ENCODE measurements at places on chromosomes 12 and 14.
A peak's percentile ranks its signal among the peaks of the same experiment; 100 is the strongest.

- no peak for DNase-seq
Measured at GRCh38 chr12:67508830-67509229, 139.7 kb upstream of the DYRK2 start.

DNA sequence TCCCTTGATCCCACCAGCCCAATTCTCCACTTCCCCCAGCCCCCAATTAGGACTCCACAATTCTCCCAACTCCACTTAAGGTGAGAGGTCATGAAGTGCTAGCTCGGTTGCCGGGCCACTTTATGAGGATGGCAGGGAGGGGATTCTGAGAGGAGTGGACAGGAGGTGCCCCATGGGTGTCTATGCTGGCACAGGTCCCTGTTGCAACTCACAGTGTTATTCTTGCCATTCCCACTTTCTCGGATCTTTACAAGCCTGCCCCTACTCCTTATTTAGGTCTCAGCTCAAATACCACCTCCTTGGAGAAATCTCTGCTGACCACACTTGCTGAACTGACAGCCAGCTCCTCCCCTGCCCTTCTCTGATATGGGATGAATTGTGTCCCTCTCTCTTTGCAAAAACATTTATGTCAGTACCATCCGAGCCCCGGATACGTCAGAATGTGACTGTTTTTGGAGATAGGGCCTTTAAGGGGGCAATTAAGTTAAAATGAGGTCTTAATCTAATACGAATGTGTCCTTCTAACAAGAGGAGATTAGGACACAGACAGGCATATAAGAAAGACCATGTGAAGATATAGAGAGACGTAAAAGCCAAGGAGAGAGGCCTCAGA, 4.2 kb upstream of the LGALS3 start:
- DNase-seq, result no peak

GRCh38 chr14:102234331-102235264, 70.4 kb downstream of the MOK start:
- DNase-seq, result no peak

DNA sequence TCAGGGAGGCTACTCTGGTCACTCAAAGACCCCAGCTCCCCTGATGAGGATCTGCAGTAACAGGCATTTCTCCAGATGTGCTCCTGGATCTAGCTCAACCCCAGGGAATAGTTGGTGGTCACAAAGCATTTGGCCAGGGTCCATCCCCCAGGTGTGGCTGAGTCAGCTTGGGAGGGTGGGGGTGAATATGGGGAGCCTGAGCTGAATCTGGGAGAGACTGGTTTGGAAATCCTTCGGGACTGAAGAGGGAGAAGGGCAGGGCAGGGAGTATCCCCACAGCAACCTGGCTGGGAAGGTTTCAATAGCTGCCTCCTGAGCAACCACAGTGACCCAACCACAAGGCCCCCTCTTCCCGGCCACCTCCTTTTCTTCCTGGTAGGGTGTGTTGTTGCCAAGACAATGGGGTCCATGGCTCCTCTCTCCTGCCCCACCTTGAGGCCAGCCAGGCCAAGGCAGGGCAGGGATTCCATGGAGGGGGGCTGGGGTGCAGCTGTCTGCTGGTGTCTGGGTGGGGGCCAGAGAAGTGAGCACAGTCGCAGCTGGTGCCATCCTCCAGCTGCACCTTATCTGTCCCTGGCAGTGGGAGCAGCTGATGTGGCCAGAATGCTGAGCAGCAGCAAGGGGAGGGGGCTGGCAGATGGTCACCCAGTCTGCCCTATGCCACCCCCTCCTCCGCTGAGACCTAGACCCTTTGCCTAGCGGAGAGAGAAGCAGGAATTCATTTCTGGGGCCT, 5.5 kb downstream of the ASIC1 start:
- DNase-seq, result no peak

DNA sequence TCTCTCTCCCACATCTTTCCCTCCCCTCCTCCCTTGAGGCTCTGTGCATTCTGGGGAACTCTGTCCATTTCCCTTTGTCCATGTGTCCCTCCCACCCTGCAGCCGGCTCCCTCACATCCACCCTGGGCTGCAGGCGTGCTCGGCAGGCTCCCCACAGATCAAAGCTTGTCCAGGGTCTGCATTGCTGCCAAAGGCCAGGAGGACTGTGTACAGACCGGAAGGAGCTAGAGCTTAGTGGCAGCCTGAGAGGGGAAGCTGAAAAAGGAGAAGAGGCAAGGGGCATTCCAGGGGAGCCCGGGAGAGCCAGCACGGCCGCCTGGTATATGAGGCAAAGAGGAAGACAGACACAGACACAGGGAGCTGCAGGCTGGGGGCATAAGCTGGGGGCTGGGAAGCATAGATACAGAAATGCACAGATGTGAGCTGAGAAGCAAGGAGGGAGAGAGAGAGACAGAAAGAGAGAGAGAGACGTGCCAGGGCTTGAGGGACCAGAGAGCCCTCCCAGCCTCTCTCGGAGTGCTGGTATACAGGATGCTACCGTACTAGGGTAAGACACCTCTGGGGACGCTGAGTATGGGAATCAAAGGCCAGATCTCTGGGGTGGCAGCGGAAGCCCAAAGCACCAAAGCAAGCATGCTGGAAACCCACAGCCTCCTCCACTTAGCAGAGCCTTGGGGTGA, 3.3 kb downstream of the CD4 start:
- DNase-seq, result no peak

DNA sequence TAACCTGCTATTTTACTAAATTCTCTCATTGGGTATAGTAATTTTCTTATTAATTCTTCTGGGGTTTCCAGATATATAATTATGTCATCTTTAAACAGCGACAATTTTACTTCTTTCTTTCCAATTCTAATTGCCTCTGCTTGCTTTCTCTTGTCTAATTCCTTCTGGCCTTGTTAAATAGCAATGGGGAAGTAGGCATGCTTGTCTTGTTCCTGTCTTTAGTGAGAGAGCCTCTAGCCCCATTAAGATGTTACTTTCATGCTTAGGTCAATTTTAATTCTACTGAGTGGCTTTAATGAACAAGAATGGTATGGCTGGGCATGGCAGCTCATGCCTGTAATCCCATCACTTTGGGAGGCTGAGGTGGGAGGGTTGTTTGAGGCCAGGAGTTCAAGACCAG, 31.7 kb downstream of the LRTM2 start:
- no peak for DNase-seq

GRCh38 chr14:105980224-105980623, 453.8 kb downstream of the TMEM121 start:
- DNase-seq, result no peak

GRCh38 chr14:75310295-75311111, 31.9 kb downstream of the FOS start:
- DNase-seq, result no peak

GRCh38 chr12:44763021-44763420, 113.1 kb downstream of the NELL2 start:
- no peak for DNase-seq

- DNase-seq, result no peak
Measured at GRCh38 chr14:79724934-79725717, 486.2 kb downstream of the DIO2 start.

DNA sequence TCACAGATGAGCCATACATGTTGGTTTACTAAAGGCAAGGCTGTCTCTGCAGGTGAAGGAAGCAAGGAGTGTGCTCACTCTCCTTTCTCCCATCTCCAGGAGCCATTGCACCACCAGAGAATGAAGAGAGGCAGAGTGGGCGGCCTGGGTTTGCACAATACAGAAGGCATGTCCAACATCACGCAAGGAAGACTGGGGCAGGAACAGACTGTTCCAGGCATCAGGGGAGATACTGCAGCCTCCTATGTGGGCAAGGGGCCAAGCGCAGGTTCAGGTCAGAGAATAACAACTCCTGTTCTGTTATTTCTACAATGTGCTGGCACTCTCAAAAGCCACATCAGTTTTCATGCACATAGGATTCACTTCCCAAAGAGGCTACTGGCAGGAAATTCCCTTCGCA, 1.7 kb upstream of the TMEM229B start:
- no peak for DNase-seq

DNA sequence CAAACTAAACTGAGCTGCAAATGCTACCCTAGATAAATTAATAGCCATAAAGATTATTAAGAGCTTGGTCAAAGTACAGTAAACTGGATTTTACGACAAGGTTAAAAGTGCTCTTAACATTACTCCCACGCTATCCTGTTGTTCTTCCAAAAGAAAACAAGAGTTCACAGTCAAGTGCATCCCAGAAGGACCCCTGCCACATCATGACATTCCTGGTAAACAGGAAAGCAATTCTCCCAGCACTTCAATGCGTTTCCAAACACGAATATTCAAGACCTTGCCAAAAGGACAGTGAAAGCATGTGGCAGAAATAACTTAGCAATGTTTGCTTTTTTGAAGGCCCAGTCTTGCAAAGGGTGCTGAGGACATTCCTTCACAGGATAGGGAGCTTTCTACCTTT, 11.2 kb downstream of the SPRING1 start:
- no peak for DNase-seq

GRCh38 chr12:72612171-72612570, 340.0 kb downstream of the TRHDE start:
- no peak for DNase-seq

DNA sequence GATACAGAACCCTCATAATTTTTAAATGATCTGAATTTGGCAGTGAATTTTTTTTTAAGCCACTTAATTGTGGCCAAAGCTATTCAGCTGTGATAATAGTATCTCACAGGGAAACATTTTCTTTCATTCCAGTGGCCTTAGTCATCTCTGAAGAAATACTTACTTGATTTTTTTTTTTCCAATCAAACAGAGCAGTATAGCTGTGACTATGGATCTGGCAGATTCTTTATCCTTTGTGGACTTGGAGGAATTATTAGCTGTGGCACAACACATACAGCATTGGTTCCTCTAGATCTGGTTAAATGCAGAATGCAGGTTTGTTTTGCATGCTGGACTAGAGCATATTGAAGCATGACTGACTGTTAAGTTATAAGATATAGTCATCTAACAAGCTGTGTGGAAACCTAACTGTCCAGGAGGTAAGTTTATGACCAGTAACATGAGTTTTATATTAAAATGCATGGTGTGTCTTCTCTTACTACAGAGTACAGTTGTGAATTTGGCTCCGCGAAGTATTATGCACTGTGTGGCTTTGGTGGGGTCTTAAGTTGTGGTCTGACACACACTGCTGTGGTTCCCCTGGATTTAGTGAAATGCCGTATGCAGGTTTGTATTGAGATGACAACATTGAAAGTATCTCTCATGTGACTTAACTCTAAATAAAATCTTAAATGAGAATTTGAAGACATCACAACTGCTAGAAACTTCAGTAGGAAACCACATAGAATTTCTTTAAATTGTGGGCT, 1.9 kb downstream of the SLC25A3 start:
- DNase-seq, result no peak

GRCh38 chr14:81198651-81199050, 22.1 kb downstream of the GTF2A1 start:
- no peak for DNase-seq

- DNase-seq, result no peak
Measured at GRCh38 chr14:75066691-75067090, 2.8 kb upstream of the ZC2HC1C start.

- no peak for DNase-seq
Measured at GRCh38 chr12:3747976-3748619, 4.8 kb downstream of the CRACR2A start.

DNA sequence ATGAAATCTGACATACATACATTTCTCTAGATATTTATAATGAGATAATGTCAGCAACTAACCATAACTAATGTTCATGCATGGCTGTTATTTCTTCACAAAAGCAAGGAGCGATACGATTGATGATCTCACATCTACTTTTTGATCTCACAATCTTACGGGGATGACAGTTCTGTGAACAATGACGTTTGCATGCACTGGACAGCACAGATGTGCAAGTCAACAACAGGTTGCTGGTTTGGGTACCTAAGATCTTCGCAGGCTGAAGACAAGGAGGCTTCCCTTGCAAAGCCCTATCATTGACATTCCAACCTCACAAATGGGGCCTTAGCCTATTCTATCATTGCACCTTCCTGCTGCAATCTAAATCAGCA, 53.6 kb downstream of the C12orf42 start:
- DNase-seq, result no peak

- no peak for DNase-seq
Measured at GRCh38 chr12:52634266-52635056, 16.1 kb upstream of the KRT73 start.

DNA sequence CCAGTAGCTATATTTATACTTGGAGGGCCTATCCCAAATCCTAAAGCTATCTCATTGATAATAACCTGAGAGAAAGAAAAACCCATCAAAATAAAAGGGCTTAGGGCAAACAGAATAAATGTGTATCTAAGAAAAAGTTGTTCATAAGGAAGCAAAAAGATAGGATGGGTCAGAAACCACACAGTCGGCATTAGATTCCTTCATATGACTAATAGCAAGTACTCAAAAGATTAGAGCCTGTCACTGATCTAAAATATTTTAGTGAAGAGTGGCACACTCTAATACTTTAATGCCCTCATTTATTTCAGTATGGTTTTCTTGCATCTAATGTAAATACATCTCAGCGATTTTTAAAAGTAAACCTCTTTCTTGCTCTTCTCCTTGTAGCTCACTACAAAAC, 17.1 kb upstream of the NAV3 start:
- DNase-seq, result no peak

DNA sequence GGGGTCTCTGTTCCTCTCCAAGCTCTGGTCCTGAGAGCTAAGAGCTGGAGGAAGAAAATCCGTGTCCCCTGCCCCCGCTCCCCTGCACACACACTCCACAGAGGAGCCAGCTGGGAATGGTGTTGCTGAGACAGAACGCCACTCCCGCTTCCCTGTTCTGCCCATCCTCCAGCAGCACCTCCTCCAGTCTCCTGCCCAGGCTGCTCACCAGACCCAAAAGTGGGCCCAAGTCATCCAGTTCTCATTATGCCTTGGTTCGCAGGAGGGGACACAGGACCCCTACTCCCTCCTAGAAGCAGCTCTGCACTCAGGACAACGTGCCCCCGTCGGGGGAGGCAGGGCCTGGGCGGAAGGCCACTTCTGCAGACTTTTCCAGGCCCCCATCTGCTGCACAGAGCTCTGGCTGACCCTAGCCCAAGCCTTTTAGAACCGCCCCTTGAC, 830 bp upstream of the TRMT61A start:
- no peak for DNase-seq

DNA sequence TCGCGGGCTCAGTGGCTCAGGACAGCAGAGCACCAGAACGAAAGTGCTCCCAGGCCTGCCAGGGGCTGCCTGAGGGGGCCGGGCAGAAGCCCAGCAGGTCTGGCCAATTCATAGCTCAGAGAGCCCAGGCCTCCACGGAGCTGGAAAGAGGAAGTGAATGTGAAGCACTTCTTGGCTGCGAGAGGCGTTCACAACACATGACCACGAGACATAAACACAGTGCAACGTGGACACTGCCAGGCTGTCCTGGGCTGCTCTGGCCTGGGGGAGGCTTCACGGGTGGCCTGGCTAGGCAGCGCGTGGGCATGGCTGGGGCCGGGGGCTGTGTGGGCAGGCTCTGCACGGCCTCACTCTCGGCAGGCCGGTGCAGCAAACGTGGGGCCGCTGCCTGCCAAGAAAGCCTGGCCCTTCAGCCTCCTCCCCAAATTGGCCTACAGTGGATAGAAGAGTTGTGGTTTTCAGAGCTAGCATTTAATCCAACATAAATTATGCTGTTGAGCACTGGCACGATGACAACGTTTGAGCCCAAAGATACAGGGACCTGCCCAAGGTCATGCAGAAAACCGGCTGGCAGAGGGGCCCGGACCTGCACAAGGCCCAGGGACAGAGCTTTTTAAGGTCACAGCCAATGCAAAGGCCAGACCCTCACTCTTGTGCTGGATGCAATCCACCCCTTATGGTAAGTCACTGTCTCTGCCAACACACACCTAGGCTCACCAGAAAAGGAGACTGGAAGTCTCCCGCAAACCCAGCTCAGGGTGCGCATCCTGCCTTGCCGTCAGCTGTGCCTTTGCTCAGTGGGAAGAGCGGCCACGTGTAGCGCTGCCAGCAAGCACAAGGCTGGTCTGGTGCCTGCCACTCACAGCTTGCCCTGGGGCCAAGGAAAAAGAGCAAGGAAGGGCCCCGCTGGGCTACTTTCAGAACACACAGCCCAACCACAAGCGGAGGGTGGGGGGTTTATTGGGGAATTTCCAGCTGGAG, 8.6 kb downstream of the SLC25A29 start:
- peak; percentile 89 for DNase-seq
